ENCODE measurements at places on chromosomes 2 and 18.

GRCh38 chr2:227163485-227163997 is 464 bp downstream of the COL4A4 start:
- no peak for DNase-seq

DNA sequence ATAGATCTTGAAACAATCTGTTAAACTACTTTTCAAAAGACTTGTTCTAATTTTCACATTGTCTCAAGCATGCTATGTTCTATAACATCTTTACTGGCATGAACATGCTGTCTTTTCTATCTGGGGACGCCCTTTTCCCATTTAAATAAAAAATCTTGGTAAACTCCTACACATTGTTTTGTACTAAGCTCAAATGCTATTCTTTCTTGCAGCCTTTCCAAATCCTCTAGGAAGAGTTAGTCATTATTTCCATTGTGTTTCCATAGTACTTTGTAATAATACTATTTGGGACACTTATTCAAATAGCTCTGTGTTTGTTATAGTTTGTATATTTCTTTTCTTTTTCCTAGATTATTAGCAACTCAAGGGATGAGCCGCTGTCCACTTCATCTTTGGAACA is 828.6 kb upstream of the FSHR start:
- DNase-seq = no peak

DNA sequence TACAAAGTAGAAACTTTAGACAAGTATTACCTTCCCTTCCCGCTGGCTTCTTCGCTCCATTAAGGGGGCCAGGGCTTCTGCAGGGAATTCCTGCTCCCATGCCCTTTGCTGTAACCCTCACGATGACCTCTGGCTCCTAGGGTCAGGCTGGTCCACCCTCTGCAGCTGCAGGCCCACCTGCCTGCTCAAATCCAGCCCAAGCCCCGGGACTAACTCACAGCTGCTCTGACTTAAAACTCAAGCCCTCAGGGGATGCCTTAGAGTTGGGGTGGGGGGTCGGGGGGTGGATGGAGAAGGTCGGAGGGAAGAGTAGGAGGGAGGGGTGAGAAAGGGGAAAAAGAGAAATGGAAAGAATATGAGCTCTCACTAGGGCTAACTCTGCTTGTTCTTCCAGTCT is 4.9 kb downstream of the IGFBP5 start:
- no peak for DNase-seq

DNA sequence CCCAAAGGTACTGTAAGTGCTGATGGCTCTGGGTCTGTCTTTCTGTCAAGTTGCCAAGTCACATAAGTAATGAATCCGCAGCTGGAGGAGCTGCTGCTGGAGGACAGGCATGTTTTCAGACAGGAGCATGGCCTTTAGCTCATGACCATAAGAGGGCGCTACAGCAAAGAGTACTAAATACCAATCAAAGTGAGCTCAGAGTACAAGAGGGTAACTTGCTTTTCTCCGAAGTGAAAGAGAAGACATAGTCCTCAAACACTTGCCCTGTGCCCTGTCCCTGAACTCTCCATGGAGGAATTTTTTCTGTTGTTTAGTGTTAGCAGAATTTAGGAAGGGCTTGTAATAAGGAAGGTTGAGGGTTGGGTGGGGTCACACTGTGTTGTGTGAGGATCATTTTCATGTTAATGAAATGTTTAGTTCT is 58.0 kb upstream of the EML6 start:
- DNase-seq = peak; percentile 75

DNA sequence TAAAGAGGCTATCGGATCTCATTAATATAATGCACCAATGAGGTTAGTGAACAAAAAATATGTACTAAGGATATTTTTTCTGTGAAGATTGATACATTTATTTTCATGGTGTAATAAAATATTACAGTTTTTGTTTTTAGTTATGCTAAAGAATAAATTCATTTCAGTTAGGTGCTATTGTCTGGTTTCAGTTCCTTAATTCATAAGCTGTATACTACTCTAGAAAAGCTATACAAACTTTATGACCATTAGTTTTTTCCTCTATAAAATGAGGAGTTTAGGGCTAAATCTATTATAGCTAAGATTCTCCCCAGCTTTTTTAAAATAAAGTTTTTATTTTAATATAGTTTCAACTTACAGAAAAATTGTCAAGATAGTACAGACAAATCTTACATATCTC is 1311.7 kb upstream of the NXPH2 start:
- no peak for DNase-seq

GRCh38 chr2:1504311-1504750 is 91.1 kb downstream of the TPO start:
- DNase-seq = no peak

DNA sequence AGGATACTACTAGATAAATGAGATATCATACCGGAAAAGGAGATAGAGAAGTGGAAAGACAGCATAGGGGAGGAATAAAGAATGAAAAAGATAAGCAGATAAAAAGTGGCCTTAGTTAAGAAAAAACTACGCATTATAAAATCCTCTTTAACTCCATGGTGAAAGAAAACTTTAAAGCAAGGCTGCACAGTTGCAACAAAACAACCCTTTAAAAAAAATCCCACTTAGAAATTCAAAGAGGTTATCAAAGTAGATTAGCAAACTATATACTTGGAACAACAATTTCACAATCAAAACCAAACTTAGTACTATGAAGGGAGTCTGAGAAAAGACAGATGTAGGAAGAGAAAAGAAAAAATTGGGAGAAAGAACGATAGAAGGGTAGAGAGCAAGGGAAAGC is 133.4 kb upstream of the OSR1 start:
- no peak for DNase-seq

DNA sequence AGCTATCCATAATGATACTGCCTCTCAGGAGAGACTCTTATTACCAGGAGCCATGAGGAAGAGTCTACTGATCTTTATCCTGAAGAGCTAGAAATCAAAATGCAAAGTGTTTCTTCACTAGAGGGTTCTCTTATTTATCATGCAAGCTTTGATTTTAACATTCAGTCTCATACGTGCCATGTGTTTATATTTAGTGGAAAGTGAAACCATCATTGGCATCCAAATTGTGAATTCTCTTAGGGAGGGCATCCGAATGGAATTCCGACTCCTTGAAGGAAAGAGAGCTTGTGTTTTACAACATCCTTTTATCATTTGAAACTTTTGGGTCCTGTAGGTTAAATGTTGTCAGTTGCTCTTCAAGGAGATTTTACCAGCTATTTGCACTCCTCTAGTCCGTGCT is 170.4 kb upstream of the SESTD1 start:
- peak; percentile 4 for DNase-seq

DNA sequence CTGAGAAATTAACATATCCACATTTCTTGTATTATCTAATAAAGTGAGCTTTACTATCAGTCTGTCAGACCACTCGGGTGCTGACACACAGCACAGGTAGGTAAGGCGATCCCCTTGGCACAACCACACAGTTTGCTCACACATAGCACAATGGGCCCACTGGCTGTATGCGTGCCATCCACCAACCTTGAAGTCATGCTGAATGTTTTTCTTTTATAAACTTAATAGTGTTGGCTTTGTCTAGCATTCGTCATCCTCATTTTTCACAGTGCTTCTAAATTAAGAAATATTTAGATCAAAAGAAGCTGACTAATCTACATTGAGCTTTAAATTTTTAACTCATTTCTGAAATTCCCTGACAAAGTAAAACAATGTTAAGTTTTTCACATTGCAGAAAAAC is 50.0 kb upstream of the PAPOLG start:
- DNase-seq = no peak

Measured in myocyte (in vitro differentiated cells).